ENCODE measurements at places on chromosomes 1 and 21.

- DNase-seq = no peak
Measured at GRCh38 chr1:115240297-115240696, 97.8 kb downstream of the NGF start.

GRCh38 chr1:214441119-214441518 is 110.3 kb downstream of the PTPN14 start:
- DNase-seq = peak; percentile 8

DNA sequence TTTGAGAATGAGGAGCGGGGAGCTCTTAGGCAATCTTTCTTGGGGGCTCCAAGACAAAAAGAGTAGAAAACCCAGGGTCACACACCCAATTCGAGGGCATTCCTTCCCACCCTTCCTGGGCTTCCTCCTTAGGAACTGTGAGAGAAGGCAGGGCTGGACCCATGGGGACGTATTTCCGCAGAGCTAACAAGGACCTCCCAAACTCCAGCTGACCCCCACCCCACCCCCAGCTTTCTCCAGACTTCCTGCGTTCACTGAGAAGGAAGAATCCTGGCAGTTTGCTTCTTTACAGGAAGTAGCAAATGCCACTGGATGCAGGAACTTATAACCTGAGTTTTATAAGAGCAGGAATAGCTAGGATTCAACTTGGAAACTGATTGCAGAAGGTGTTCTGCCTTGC is 2.7 kb upstream of the LHX9 start:
- no peak for DNase-seq

GRCh38 chr1:63548877-63549276 is 25.6 kb downstream of the EFCAB7 start:
- DNase-seq = no peak

DNA sequence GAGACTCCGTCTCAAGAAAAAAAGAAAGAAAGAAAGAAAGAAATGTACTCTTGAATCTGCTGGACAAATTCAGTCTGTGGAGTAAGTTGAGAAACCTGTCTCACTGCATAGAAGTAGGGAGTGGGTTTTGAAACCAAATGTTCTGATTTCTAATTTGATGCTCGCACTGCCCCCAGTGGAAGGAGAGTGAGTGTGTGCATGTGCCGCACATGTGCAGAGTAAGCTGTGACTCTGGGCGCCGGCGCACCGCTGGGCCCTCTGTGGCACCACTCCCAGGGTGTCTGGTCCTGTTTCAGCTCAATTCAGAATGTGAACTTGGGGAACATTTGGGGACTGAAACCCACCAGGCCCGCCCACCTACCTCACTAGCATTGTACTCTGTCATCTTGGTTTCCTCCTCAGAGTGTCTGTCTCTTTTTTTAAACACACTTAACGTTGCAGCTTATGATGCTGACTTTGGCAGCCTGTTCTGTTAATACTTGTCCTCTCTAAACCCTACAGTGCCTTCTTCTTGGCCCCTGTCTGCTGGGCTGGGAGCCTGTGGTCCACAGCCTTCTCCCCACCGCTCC is 104.6 kb downstream of the CACNA1E start:
- DNase-seq = no peak

- peak; percentile 94 for DNase-seq
Measured at GRCh38 chr1:59143133-59143487, 153.8 kb upstream of the FGGY start.

GRCh38 chr21:32569261-32570230 is 15.8 kb downstream of the TCP10L start:
- peak; percentile 61 for DNase-seq

DNA sequence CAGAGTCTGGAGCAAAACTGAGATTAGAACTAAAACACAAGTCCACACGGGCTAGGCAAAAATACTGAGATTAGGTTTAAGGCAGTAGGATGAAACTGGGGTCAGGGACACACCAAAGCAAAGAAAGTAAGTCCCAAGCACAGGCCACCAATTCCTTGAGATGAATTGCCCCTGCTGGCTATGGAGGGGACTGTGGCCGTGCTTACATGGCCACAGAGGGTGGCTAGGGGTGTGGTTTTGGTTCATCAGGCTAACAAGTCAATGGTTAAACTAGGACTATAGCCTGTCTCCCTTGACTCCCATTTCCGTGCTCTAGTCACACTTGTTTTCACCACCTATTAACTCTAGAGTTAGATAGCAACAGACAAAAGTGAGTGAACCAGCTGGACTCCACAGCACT is 394.8 kb downstream of the PBX1 start:
- DNase-seq = no peak

DNA sequence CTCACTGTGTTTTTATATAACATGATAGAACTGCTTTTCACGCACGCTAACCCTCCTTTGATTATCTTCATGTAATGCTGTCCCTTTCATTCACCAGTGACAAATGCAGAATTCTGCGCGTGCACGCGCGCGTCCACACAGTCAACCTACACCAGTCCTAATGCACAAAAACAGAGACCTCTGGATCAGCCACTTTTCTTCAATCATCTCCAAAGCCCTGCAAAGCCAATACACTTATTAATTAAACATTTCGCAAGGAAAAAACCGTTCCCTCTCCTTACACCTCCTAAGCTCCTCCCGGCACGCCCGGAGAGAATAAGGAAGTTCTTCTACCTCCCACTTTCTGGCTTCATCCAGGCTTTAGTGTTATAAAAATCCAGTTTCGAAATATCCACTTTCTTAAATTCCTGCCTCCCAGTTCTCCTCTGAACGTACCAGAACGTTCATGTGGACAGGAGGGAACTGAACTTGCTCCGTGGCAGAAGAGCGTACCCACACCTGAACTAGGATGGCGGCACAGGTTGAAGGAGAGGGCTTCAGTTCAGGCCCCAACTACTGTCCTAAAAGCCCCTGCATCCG is 4.6 kb downstream of the LMX1A start:
- no peak for DNase-seq

GRCh38 chr1:63773815-63774616 is at the start of gene ROR1:
Gene ROR1, plus strand, starts transcription at chr1:63774017.
- DNase-seq = peak; percentile 88

DNA sequence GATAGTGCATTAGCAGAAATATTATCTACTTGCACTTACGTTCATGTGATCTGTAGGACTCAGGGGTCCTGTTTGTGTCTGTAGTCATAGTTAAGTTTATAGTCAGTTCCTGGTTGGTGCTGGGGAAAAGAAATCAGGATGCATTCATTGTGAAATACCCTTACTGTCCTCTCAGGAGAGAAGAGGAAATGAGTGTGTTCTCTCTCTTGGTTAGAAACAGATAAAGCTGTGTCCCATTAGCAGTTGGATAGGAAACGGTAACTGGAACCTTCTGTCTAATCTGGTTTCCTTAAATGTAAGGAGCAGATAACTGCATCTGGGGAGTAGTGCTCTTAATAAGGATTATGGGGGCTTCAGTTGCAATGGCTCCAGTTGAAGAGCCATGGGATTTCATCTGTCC is 8.9 kb downstream of the SDCCAG8 start:
- DNase-seq = peak; percentile 80

- no peak for DNase-seq
Measured at GRCh38 chr1:44545961-44546360, 128.3 kb downstream of the TMEM53 start.

- DNase-seq = no peak
Measured at GRCh38 chr1:248850536-248851251, 8.2 kb downstream of the ZNF692 start.

- DNase-seq = peak; percentile 29
Measured at GRCh38 chr1:224170748-224171478, 12.1 kb upstream of the DEGS1 start.

- DNase-seq = peak; percentile 27
Measured at GRCh38 chr1:198686069-198686728, 47.4 kb downstream of the PTPRC start.

- no peak for DNase-seq
Measured at GRCh38 chr1:67955591-67955990, 94.8 kb downstream of the DIRAS3 start.

DNA sequence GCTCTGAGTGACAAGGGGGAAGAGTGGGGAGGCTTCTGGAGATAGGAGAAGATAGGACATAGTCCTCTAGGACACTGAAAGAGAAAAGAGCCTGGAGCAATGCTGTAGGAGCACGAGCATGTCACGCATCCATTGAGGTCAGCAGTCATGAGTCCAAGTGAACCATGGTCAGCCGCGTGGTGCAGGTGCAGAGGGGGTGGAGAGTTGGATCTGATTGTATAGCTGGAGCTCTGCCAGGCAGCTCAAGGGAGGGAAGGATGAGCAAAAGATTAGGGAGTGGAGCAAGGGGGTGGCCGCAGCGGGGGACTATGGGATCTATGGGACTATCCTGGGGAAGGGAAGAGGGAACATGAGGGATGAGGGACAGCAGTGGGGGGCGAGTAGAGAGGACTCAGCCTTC is 14.0 kb downstream of the PADI1 start:
- no peak for DNase-seq

DNA sequence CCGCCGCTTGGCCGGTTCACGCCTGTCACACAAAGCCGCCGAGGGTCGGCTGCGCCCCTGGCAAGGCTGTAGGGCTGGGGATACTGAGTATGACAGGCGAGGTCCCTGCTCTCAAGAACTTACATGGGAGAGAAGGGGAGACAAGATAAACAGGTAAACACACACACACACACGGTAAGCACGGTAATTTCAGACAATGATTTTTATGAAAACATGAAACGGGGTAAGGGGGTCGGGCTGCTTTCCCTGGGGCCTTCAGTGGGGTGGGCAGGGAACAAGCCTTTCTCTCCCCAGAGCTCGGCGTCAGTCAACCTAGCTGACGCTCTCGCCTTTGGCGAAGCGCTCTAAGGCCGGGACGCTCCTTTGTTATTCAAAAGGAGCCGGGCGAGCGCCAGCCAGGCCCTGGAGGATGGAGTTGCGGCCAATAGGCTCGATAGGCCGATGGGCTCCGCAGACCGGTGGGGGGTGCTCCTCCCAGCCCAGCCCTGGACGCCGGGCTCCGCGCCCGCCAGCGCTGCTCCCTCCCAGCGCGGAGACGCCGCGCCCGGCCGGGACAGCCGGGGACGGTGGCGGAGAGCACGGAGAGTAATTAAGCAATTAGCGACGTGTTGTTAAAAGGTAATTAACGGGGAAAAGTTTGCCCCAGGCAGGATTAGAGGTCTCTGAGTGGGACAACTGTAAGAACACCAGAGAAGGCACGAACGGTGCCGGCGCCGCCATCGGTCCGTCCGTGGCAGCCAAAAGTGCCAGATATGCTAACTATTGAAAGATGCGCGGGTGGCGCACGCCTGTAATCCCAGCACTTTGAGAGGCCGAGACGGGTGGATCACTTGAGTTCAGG is 950 bp upstream of the INKA2 start:
- DNase-seq = peak; percentile 70

GRCh38 chr1:232986527-232986922 is 36.1 kb downstream of the NTPCR start:
- no peak for DNase-seq

GRCh38 chr1:79188337-79188736 is 181.8 kb upstream of the ADGRL4 start:
- peak; percentile 14 for DNase-seq

DNA sequence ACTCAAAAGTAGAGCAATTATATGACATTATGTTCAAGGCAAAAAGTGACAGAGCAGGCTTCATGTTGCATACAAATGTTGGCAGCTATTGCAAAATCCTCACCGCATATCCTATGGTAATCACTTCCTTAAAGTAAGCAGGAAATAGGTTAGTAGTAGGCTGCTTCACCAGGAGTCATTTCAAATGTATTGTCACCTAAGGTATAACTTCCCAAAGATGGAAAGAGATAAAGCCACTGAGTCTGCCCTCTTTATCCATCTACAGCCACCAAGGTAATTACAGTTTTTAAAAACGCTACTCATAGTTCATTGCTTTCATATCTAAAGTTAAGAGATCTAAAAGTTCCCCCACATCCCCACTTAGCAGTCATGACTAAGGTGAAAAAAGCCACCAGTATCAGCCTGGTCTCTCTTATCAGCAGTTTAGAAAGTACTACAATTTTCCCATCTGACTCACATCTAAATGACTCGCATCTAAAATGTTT is 31.6 kb upstream of the UBE2U start:
- peak; percentile 33 for DNase-seq

DNA sequence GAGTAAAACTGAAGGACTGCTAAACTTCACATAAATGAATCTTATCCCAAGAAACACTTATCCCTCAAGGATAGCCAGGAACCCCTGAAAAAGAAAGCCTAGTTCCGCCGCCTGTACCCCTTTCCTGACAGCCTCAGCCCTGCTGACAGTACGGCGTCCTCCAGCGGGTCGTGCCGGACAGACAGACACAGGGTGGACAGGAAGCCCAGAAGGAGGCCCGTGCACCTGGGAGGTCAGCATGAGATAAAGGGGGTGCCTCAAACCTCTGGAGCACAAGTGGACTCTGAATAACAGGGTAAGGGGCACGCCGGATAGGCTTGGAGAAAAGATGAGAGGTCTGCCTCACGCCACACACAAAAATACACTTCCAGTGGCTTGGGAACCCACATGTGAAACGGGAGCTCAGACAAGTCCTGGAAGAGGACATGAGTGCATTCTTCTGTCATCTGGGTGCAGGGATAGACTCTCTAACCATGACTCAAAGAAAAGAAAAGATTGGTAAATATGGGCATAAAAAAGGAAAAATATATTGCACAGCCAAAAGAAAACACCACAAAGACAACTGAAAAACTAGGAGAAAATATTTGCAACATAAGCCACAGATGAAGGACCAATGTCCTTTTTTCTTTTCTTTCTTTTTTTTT is 17.3 kb upstream of the ADARB1 start:
- DNase-seq = peak; percentile 61

- no peak for DNase-seq
Measured at GRCh38 chr1:117842408-117843170, 86.8 kb downstream of the GDAP2 start.

DNA sequence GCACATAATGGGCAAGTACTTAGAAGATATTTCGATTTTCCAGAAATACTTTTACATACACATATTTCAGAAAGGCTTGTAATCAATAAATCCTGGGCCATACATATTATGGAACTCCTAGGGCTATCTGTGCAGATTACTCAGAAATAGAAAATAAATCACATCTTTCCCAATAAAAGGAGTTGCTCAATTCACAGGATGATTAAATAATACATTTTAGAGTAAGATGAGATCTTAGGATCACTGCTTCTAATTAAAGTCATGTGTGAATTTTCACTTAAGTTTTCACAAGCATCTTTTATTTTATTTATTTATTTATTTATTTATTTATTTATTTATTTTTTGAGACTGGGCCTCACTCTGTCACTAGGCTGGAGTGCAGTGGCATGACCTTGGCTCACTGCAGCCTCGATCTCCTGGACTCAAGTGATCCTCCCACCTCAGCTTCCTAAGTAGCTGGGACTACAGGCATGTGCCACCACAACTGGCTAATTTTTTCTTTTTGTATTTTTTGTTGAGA is 144.2 kb downstream of the HIVEP3 start:
- DNase-seq = peak; percentile 67

All from fibroblast of gingiva (primary cell).